ENCODE measurements at places on chromosomes 6 and 20.

- no peak for DNase-seq
Measured at GRCh38 chr6:113377362-113377942, 479.7 kb upstream of the MARCKS start.

GRCh38 chr20:45835329-45835765 lies 1.7 kb downstream of the SNX21 start:
- no peak for DNase-seq

GRCh38 chr6:39425346-39426072 lies 103.0 kb upstream of the KCNK16 start:
- DNase-seq, result peak; percentile 45

DNA sequence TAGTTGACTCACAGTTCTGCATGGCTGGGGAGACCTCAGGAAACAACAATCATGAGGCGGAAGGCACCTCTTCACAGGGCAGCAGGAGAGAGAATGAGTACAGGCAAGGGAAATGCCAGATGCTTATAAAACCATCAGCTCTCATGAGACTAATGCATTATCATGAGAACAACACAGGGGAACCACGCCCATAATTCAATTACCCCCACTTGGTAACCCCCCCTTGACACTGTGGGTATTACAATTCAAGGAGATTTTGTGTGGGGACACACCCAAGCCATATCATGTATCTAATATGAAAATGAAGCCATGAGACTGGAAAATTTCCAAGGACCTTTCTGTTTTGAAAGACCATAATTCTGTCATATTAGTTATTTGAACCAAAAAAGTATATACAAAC lies 342.4 kb upstream of the PLCB4 start:
- no peak for DNase-seq

- DNase-seq, result no peak
Measured at GRCh38 chr6:124953808-124954207, 8.4 kb upstream of the RNF217 start.

- DNase-seq, result no peak
Measured at GRCh38 chr20:51434026-51434425, 108.5 kb downstream of the NFATC2 start.

DNA sequence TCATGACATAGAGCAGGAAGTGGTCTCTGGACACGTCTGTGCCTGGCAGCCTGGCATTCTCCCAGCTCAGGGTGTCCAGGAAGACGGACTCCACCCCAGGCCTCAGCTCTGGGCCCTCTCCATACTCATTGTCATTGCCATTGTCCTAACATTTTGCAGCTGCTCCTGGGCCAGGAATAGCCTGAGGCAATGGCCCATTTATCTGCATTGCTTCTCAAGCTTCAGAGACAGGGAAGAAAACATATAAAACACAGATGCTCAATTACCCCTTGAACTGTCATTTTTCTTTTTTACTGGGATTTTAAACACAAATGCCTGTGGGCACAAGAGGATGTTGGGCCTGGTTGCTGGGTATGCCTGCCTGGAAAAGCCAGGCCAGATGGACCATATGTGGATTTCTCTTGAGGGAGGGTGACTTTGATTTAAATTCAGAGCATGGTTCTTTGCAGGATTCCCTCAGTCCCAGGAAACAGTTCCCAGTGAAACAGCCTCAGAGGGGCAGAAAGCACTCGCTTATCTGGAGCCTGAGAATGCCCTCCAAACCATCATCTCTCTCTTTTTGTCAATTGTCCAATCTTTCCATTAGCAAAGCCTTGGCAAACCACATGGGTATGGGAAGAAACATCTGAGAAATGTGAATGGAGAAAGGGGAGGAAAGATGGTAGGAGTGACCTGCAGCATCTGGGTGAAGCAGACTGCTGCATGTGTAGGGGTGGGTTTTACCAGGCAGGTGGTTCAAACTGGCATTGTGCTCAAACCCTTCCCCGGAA lies 17.9 kb downstream of the LAMP5 start:
- DNase-seq, result no peak
